Fibroblast of the aortic adventitia (primary cell): ENCODE measurements at places on chromosomes 12 and 14. TPM values are rescaled to one million over a fixed set of nuclear protein-coding genes. Genes with fewer than 3 reads are reported as not detected.

The DAD1 gene
- 81.2 and 564 TPM in 2 replicates for total RNA-seq

The TSHR gene
- total RNA-seq, result not detected in 2 replicates

The CD27 gene
- 0.18 TPM in 1 of 2 replicates, not detected in the other for total RNA-seq

The PLEKHD1 gene
- total RNA-seq, result 0.09 TPM in 1 of 2 replicates, not detected in the other

The HOTAIR gene
- total RNA-seq, result not detected in 2 replicates

The PLEKHG7 gene
- total RNA-seq, result not detected in 2 replicates

The TAS2R7 gene
- total RNA-seq, result 0.18 TPM in 1 of 2 replicates, not detected in the other

The KCNC2 gene
- total RNA-seq, result not detected in 2 replicates

The SYT1 gene
- total RNA-seq, result 5.6 and 43.3 TPM in 2 replicates

The GALNT6 gene
- 0.74 and 22.1 TPM in 2 replicates for total RNA-seq

The SDR9C7 gene
- not detected in 2 replicates for total RNA-seq

The CDC42BPB gene
- 60.2 and 78.4 TPM in 2 replicates for total RNA-seq

The MANSC4 gene
- total RNA-seq, result not detected in 2 replicates

The HVCN1 gene
- total RNA-seq, result 0.74 and 2.6 TPM in 2 replicates

DNA sequence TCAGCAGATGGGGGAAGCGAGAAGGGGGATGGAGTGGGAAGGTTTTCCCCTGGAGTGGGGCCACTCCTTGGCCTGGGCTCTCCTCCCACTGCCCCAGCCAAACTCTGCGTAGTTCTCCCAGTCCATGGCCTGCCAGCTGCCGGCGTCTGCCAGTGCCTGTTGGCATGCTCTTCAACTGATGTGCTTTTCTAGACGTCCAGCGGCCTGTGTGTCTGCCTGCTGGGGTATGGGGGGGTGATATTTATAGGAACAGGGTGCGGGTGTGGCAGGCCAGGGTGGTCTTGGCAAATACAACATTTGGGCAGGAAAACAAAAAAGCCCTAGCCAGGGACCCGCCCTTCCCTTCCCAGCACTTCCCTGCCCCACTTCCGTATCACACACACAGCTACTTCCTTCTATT is 786.3 kb upstream of the NOVA1 start:
- no peak for DNase-seq

DNA sequence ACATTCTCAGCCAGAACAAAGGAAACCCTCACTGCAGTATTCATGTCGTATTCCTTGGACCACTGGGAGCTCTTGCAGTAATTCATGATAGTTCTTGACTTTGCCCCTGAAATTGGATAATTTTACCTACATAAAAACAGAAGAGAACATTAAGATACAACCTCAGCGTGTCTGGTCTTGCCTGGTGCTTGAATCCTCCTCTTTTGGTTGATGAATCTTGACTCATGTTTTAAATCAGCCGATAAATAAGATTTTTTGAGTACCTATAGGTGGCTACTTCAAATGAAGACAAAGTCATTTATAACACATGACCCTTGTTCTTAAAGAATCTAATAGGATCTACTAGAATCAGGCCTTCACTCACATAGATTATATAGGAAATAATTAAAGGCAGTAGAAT is 221.0 kb downstream of the PTPRO start:
- DNase-seq, result no peak

GRCh38 chr14:94451091-94451771 is 1.4 kb downstream of the SERPINA11 start:
- no peak for DNase-seq

DNA sequence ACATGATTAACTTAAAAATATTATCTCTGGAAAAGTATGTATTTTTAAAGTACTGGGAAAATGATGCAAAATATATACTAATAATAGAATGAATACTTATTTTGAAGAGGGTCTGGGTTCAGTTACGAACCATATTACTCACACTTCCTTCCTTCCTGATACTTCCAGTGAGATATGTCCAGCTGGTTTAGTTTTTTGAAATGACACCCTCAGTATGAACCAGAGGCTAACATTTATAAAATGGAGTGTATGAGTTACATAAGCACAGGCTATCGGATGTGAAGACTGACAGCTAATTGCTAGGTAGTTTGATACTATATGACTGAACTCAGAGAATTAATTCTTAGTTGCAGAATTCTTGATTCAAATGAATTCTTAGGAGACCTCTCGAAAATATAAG is 122.9 kb downstream of the OTOGL start:
- peak; percentile 30 for DNase-seq

DNA sequence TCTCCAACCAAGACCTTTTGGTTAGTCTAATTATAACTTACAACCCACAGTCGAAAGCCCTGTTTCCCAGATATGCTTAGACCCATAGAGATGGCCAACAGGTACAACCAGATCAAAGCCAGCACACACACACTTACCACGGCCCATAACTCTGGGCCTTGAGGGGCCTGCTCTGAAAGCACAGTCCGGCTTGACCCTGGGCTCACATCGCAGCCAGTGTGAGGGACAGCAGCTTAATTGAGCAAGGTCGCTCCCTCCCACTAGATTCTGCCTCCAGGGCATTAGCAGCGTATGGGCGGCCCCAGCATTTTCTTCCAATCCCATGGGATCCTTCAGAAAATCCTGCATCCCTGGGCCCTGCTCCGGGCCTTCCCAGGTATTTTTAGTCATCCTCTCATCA is 157.4 kb upstream of the FKBP4 start:
- DNase-seq, result no peak

DNA sequence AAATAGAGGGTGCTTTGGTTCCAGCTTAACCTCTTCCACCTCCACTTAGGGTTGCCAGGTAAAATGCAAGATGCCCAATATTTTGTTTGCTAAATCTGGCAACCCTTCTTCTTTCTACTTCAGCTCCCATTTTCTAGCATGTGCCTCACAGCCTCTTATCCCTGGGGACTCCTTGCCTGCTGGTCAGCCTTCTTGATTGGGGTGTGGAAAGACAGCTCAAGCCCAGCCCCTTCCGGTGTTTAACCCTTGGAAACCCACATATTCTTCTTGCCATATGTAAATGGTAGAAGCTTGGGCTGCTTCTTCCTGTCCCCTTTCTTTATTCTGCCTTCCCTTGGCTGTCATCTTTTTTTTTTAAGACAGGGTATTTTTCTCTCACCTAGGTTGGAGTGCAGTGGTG is 5.7 kb downstream of the SPIC start:
- no peak for DNase-seq

DNA sequence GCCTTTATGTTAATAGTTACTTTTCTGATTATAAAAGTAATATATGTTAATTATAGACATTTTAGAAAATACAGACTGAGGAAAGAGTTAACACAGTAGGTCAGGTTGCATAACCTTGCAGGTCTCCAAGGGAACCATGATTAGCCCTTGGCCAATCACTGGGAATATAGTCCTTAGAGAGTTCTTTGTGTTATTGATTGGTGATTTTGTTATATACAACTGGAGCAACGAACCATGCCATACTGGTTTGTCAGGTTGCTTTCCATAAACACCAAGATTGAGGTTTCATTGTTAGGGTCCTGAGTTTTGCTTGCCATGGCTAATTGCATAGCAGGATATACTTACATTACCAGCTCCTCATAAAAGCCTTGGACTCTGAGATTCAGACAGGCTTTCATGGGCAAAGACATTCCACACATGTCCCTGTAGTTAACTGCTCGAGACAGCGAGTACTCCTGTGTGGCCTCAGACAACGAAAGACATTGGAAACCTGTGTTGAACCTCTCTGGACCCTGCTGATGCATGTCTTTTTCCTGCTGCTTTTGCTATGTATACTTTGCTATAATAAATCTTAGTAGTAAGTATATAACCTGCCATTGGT is 33.7 kb downstream of the MAPK1IP1L start:
- DNase-seq, result no peak

DNA sequence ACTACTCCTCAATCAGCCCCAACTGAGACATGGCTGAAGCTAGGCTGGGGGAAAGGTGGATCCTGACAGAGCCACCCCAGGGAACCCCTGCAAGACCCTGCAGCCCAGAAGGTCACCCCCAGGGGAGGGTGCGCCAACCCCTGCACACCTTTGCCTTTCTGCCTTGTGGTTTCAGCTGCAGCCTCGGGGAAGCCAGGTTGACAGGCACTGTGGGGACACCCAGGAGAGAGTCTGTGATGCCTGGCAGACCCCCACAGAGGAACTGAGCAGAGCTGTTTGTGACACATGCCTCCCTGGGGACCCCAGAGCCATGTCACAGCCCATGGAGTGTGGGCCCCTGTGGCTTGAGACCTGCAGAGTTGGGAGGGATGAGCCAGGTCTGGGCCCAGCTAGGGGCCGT is 11.8 kb upstream of the HHIPL1 start:
- no peak for DNase-seq

- DNase-seq, result peak; percentile 36
Observed at GRCh38 chr14:100025111-100025510, 40.1 kb upstream of the EVL start.

- DNase-seq, result no peak
Observed at GRCh38 chr14:100902295-100903133, 1.0 kb downstream of the RTL1 start.

DNA sequence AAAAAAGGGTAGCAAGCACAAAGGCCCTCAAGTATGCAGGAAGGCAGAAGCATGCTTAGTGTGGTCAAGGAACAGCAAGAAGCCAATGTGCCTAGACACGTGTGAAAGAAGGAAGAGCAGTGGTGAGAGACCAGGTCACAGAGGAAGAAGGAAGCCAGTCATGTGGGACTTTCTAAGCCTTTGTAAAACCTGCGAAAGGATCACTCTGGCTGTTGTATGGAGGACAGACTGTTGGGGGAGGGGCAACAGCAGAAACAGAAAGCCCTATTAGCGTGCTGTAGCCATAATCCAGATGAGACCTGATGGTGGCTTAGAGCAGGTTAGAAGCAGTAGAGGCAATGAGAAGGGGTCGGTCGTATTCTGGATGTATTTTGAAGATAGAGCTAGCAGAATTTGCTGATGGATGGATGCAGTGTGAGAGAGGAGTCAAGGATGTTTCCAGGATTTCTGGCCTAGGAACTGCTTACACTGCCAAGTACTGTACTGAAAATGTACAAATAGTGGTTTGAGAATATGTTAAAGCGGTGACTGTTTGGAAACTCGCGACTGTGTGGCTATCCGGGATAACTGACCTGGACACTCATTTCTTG is 5.7 kb upstream of the MLF2 start:
- DNase-seq, result no peak

GRCh38 chr12:49231878-49232655 is 32.8 kb upstream of the TUBA1C start:
- DNase-seq, result no peak

- no peak for DNase-seq
Observed at GRCh38 chr12:104665296-104665695, 208.5 kb downstream of the CHST11 start.

GRCh38 chr12:119843100-119843499 is 34.0 kb downstream of the CIT start:
- peak; percentile 67 for DNase-seq

DNA sequence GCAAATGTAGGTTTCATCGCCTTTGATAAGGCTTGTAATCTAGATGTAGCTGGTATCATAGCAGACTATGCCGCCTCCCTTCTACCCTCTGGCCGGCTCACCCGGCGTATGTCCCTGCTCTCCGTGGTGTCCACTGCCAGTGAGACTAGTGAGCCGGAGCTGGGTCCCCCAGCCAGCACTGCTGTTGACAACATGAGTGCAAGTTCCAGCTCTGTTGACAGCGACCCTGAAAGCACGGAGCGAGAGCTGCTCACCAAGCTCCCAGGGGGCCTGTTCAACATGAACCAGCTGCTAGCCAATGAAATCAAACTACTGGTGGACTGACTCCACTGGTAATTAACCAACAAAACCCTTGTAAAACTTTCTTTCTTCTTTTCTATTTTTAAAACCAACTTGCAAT is 49.0 kb upstream of the A2ML1 start:
- no peak for DNase-seq

GRCh38 chr12:12990700-12991468 is 9.2 kb downstream of the HEBP1 start:
- no peak for DNase-seq

GRCh38 chr12:91142221-91142631 is 30.9 kb upstream of the LUM start:
- peak; percentile 88 for DNase-seq

- no peak for DNase-seq
Observed at GRCh38 chr14:94411638-94412037, 23.2 kb upstream of the SERPINA1 start.
